Stimulated activated CD8-positive, alpha-beta memory T cell treated with anti-CD3 and anti-CD28 coated beads, Interleukin-12 subunit alpha, Interleukin-12 subunit beta, amount 100 ng/mL, for 1 hour (primary cell): ENCODE measurements at places on chromosomes 7 and 10.

- DNase-seq: no peak
Observed at GRCh38 chr10:128779416-128779815, 653.2 kb upstream of the MKI67 start.

GRCh38 chr10:72736828-72737220 is 44.9 kb downstream of the MCU start:
- no peak for DNase-seq

DNA sequence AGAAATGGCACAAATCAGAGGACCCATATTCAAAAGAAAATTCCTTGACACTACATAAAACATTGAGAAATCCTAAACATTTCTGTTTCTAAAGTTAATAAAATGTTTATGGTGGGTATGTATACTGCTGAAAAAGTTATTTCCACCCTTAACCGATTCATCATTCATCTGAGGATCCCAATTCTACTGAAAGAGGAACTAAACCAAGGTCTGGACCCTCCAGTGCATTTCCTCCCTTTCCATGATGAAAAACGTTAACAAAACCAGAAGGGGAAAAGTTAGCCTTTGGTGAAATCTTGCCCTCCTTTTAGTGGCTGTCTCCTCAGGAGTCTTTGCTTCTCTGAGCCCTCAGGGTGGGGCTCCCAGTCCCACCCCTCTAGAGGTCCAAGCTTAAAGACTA is 144.5 kb upstream of the ASAH2 start:
- DNase-seq: no peak

GRCh38 chr10:132997517-132998265 is 55.3 kb upstream of the CFAP46 start:
- DNase-seq: no peak

DNA sequence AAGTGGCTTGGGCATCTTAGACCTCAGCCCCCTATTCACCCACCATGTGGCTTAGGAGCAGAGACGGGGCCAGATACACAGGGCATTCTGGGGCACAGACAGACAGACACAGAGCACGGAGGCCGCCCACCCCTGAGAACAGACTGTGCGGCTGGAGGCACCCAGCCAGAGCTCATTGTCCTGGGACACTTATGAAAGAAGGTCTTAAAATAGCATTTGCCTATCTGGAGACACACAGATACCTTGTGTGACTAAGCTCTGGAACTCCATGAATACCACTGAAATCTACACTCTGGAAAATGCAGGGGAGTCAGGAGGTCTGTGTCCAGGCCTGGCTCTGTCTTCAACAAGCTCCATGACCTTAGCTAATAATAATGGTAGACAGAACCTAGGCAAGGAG is 41.4 kb upstream of the ADO start:
- no peak for DNase-seq

DNA sequence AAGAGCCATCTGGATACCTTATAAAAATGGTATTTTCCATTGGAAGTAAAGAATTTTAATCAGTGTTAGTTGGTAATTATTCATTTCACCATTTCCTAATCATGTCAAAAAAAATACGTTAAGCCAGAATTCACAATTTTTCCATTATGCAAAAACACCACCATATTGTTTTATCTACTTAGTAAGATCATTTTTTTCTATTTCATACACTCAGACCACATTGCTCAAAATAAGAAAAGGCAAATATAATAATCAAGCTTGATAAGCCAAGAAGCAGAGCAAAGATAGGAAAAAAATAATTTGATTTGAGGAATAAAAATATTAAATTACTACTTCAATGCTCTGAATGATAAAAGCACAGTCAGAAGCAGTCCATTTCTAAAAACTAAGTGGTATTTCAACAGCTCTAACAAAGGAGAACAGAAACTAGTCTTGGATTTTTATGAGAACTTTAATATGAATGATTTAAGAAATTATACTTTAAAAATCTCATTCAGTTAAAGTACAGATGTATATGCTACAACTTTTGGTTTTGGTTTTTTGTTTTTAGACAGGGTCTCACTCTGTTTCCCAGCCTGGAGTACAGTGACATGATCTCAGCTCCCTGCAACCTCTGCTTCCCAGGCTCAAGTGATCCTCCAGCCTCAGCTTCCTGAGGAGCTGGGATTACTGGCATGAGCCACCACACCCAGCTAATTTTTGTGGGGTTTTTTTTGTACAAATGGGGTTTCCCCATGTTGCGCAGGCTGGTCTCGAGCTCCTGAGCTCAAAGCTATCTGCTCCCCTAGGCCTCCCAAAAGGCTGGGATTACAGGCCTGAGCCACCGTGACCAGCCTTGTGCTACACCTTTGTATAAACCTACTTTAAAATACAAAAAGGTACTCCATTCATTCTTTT is 46.6 kb downstream of the LRRN3 start:
- no peak for DNase-seq

DNA sequence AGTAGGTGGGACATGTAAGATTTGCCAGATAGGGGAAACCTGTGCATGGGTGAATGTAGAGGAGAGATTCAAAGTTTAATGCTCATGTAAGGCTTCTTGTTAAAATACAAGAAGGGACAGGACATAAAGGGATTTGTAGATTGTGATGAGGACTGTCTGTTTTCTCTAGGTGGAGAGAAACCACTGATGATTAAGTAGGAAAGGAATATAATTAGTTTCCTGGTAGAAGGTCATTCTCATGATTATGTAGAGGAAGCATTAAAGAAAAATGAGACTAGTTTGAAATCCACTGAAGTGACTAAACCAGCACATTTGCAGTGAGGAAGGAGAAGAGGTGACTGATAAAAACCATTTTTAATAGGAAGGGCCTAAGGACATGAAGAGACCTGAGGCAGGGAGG is 19.6 kb upstream of the MACC1 start:
- DNase-seq: no peak
